K562 (cell line): ENCODE measurements at places on chromosomes 6 and 20.

- no peak for DNase-seq
These were observed 1.7 kb upstream of the FBXO5 start for GRCh38 chr6:152984513-152984872.

DNA sequence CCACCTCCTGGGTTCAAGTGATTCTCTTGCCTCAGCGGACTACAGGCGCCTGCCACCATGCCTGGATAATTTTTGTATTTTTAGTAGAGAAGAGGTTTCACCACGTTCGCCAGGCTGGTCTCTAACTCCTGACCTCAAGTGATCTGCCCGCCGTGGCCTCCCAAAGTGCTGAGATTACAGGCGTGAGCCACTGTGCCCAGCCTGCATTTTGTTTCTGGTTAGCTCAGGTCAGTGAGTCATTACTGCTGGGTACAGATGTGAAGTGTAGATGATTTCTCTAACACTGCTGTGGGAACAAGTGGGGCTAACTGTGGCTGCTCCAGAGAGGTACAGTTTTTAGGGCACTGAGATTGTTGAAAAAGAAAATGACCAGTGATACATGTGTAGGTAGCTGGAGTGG, 188.6 kb downstream of the PRL start:
- no peak for DNase-seq

DNA sequence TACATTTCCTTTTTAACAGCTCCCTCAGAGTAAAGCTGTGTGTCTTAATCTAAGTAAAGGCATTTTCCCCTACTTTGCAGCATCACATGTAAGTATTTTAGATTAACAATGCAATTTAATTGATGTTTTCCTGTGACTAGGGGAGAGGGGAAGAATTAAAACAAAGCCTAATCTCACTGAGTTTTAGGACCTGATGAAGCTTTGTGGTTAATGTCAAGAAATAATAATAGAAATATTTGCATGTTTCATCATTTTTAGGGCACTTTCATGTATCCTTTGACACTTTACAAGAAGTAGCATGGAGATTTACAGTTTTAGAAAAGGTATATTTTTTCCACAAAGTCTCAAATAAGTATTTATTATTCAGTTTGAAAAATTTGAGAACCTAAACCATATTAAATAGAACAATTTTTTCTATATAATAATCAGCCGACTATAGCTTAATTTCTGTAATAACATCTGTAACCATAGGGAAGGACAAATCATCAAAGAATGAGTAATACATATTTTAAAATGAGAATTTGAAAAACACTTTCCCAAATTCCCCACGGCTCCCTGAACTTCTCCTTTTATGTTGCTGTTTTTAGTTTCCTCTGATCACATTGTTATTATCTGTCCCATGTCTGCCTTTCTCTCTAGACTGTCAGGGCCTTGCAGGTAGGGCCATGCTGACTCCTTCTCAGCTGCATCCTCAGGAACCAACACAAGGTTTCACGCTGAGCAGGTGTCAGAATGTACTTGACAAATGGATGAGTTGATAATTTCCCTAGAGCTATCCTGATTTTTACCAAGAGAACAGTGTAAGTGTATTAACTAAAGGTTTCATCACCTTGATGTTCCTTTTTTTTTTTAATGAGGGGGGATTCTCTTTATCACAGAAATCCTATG, 338.1 kb downstream of the SYNE1 start:
- DNase-seq, result no peak

- no peak for DNase-seq
These were observed 21.6 kb downstream of the TFEB start for GRCh38 chr6:41713650-41714291.

DNA sequence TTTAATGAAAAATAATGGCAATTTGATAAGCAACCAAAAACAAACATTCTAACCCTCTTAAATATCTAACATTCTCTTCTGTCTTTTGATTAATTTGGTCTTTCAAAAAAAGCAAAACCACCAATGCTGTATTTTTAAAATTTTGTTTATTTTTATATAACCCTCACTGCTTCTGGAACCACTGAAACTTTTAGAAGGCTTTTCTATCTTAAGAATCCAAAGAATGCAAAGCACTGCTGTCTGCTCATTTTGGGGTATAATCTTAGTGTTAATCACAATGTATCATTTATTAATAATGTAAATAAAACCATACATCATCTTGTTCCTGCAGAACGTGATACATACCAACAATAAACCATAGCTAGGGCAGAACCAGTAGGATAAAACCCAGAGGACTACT, 14.0 kb downstream of the STK38 start:
- no peak for DNase-seq

GRCh38 chr20:50318710-50319109, 128.1 kb downstream of the CEBPB start:
- DNase-seq, result peak; percentile 45

GRCh38 chr20:2773812-2774211, 26.6 kb downstream of the CPXM1 start:
- DNase-seq, result no peak

DNA sequence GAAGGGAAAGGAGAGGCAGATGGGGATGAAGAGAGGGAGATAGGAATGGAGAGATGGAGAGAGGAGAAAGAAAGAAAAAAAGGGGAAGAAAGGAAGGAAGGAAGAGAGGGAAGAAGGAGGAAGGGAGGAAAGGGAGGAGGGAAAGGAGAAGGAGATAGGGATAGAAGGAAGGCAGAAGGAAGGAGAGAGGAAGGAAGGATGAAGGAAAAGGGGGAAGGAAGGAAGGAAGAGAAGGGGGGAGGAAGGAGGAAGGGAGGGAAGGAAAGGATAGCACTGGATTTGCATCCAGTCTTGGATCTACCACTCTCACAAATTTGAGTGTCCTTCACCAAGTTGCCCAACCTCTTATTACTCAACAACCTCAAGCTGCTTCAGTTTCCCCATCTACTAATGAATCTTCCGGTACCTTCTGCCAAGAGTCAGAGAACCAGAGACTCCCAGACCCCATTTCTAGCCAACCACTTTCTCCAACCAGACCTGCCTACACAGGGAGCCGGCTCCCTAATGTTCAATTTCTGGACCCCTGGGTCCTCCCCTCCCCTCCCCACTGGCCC, 79.7 kb upstream of the FOXP4 start:
- DNase-seq, result no peak

DNA sequence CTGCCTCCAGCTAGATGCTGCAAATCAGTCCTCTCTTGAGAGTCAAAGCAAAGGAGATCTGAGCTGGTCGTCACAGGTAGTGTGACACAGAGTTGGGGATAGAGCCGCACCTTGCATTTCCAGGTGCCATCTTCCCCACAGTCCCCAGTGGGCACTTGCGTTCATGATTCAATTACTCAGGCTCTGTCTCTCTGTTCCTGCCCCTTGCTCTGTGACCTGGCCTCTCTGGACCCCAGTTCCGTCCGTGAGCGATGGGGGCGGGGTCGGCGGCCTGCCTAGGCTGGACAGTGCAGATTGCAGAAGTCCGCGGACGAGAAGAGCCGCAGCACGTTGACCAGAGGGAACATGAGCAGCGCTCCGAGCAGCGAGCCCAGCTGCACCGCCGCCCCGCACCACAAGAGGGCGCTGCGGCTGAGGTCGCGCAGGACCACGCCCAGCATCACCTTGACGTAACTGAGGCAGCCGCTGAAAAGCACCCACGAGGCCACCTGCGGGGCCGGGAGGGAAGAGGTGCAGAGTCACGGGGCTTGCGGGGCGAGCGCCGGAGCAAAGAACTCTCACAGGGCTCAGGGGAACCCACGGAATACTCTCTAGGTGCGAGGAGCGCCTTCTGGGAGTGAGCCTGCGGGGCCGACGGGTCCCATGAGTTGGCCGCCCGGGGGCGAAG, 7.4 kb downstream of the SLC52A3 start:
- DNase-seq, result peak; percentile 86
